ENCODE measurements at places on chromosomes 16 and 17.

GRCh38 chr17:39607057-39607850, 466 bp downstream of the NEUROD2 start:
- no peak for DNase-seq

GRCh38 chr16:89003831-89004208, 26.8 kb upstream of the CBFA2T3 start:
- DNase-seq: no peak

- no peak for DNase-seq
These were observed 4.1 kb downstream of the MAP2K3 start for GRCh38 chr17:21288571-21289017.

DNA sequence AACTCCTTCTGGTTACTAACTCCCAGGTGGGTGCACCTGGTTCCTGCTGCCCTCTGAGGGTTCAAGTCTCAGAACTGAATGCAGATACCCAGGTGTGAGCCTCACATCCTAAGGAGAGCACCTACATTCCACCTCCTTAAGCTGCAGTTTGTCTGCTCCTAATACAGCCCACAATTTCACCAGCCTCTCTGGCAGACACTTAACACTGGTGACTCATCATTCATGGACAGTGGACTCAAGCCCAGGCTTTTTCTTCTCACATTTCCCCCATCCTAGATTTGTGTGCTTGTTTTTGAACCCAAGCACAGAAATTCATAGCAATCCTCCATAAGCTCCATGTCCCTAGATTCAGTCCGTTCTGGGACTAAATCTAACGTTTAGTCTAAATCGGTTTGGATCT, 7.0 kb upstream of the MAF start:
- peak; percentile 64 for DNase-seq

- DNase-seq: peak; percentile 77
These were observed 15.4 kb upstream of the NDEL1 start for GRCh38 chr17:8420041-8420934.

GRCh38 chr16:31052114-31052513, 18.8 kb downstream of the STX4 start:
- DNase-seq: peak; percentile 96

Measured in RPMI7951 (cell line).